ENCODE measurements at places on chromosomes 2 and 18.
A peak's percentile ranks its signal among the peaks of the same experiment; 100 is the strongest.

DNA sequence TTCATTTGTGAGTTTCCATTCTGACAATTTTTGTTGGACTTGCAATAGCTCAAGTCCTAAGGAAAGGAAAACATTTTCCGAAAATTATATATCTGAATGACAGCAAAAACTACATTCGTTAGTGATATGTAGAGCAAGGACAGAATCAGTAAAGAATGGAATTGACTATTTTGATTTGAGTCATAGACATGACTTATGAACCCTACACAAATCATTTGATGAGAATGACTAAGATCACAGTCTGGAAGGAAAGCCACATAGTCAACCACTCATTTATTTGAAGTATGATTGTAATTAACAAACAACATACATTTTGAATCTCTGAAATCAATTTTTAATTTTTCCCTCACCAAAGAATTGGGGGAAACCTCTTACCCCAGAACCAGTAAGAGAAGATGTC, 231.6 kb upstream of the CRIM1 start:
- DNase-seq, result no peak

GRCh38 chr2:127405255-127405610, 13.0 kb upstream of the PROC start:
- DNase-seq, result no peak

- no peak for DNase-seq
Observed at GRCh38 chr2:119389615-119390306, 23.0 kb downstream of the DBI start.

DNA sequence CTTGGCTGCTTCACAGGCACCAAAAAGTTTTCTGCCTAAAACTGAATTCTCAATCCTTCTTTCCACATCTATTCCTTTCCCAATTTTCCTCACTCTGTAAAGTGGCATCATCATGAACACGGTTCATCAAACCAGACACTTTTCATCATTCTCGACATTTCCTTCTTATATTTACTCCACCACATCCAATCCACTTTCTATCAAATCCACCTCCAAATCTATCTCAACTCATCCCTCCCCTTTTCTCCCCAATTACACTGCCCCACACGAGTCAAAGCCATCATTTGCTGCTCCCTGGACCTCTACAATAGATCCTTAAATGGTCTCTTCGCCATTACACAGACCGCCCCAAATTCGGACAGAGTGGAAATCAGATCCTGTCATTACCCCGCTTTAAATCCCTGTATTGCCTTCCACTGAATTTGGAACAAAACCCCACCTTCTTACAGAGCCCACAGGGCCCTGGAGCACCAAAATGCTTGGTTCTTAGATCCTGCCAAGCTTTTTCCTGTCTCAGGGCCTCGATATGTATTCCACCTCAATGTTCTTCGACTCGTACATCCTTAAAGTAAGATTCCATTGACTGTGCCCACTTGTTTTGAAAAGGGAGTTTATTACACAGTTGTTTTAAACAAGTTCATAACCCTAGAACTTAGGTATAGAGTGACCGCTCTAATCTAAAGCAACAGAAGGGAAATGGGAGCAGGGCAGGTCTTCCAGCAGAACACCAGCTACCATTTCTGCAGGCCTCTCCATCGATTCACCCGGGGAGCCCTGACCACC, 856 bp downstream of the ACAA2 start:
- no peak for DNase-seq

DNA sequence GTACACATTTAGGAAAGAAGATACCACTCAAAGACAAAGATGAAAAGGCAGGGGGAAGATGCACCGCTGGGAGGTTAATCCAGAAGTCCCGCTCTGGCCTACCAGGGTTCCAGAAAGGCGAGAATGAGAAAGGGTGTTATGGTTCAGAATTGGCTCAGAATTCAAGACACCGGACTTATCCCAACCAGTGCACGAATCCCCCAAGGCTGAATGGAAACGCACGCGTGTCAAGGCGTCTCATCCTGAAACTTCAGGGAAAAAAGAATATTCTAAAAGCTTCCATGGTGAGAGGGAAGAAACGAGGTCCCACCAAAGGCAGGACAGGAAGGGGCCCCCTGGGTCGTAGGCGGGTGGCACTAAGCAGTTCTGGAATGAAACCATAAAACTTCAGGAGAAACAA, 71.9 kb downstream of the SLC66A2 start:
- DNase-seq, result no peak

DNA sequence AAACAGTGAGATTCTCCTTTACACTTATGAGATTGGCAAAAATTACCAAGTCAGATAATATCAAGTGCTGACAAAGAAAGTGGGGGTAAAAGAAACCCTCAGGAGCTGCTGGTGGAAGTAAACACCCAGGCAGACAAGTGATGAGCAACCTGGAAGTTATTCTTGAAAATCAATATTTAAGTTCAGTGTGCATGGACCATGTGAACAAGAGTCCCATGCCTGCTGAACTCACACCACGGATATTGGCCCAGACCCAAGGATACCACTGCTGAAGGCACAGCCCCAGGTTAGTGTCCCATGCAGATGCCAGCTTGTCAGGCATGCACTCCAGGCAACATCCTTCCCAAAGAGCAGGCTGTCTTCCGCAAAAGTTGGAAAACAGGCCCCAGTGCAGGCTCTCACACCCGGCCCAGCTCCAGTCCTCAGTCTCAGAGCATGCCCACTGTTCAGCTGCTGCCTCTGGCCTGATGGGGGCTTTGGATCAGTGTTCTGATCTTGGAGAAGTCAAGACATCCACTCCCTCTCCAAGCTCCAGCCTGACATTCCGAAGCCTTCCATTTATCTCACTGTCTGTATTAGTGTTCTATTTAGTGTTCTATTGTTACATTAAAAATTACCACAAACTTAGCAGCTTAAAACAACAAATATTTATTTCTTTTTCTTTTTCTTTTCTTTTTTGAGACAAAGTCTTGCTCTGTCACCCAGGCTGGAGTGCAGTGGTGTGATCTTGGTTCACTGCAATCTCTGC, 70.0 kb downstream of the HS1BP3 start:
- no peak for DNase-seq

- peak; percentile 41 for DNase-seq
Observed at GRCh38 chr2:170816504-170817092, at the start of gene GAD1. Gene GAD1, plus strand, starts transcription at chr2:170816887. Its CDS starts 1,705 bp downstream, at chr2:170818592.
